Pancreas (tissue), 10 donors: ENCODE measurements at places on chromosomes 11 and 22. TPM values are rescaled to one million over a fixed set of nuclear protein-coding genes. Genes with fewer than 3 reads are reported as not detected.

- no peak for DNase-seq
Observed at GRCh38 chr11:75797116-75797515, 17.9 kb upstream of the UVRAG start.

Gene ARHGEF12
- 13.8 TPM for polyA plus RNA-seq

DNA sequence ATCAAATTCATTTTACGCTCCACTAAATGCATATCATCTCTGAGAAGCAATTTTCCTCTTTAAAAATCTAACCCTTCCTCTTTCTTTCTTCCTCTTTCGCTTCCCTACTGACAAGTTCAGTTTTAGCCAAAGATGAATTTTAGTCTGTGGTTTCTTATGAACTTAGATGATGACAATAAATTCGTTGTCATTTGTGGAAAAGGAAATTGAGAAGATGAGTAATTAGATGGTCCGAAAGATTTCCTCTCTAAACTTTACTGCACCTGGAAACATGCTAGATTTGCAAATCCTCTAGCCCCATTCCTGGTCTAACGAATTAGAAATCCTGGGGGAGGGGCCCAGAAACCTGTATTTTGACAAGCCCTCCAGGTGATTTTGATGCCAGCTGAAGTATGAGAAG, 855.4 kb upstream of the CHORDC1 start:
- no peak for DNase-seq

GRCh38 chr22:27885977-27886842, 32.8 kb downstream of the PITPNB start:
- DNase-seq: no peak

- DNase-seq: no peak
Observed at GRCh38 chr11:75468534-75469340, 35.7 kb upstream of the KLHL35 start.

DNA sequence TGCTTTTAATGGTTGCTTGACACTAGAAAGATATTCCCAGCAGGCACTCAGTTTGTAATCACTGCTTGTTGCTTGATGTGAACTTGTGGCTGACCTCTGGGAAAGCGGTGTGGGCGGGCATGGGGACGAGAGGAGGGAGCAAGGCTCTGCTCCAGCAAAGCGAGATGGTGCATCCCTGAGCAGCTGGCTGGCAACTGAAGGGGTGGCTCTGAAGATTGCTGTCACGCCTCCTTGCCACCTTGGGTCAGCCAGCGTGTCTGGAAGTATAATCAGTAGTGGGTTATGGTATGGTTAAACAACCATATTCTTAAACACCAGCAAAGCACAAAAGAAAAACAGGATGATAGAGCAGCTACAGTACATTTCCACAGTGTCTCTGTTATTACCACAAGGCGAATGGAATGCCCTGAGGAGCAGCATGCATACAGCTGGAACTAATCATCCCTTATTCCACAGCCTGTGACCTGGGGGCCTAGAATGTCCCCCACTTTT, 124.5 kb downstream of the TRIM44 start:
- no peak for DNase-seq

GRCh38 chr11:88535916-88536547, 198.5 kb upstream of the CTSC start:
- no peak for DNase-seq

Gene OR5P2
- polyA plus RNA-seq: not detected

DNA sequence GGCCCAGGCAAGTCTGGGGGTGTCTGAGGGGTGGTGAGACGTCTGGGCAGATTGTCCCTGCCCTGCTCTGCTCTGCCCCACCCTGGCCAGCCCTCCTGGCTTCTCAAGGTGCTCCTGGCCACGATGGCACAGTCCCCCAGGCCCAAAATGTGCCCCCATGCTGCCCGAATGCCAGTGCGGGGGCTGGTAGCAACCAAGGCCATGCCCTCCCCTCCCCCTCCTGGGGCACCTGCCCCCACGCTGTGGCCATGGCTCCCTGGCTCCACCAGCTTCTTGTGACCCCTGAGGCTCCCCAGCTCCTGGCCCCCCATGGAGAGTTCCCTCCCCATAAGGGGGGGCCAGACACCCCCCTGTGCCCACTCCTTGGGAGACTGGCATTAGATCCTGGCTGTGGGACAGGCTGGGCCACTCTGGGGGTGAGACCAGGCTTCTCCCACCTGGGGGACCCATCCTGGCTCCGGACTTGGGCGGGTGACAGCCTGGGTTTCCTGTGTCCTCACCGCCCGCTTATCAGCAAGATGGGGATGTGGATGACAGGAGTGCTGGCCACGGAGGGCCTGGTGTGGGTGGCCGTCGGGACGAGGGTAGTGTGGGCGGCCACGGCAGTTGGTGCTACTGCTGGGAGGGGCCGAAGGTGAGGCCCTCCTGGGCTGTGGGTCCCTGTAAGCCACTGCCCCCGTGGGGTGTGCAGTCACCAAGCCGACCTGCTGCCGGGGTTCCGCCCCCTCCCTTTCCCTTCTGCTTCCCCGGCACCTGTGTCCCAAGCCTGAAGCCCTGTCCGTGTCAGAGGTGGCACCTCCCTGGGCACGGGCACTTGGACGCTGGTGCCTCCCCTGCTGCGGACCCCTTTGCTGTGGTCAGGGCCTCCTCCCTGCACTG, 15.9 kb upstream of the MUC6 start:
- DNase-seq: peak; percentile 26

Gene RHOD
- polyA plus RNA-seq: 45.8 TPM
